Nucleus accumbens (tissue), 56 donors: ENCODE measurements at places on chromosomes 6 and 20.

- peak; percentile 81 for DNase-seq
These were observed 37.7 kb downstream of the KCNQ2 start for GRCh38 chr20:63434599-63435378.

GRCh38 chr6:1584146-1584545 is 25.6 kb upstream of the FOXC1 start:
- no peak for DNase-seq

DNA sequence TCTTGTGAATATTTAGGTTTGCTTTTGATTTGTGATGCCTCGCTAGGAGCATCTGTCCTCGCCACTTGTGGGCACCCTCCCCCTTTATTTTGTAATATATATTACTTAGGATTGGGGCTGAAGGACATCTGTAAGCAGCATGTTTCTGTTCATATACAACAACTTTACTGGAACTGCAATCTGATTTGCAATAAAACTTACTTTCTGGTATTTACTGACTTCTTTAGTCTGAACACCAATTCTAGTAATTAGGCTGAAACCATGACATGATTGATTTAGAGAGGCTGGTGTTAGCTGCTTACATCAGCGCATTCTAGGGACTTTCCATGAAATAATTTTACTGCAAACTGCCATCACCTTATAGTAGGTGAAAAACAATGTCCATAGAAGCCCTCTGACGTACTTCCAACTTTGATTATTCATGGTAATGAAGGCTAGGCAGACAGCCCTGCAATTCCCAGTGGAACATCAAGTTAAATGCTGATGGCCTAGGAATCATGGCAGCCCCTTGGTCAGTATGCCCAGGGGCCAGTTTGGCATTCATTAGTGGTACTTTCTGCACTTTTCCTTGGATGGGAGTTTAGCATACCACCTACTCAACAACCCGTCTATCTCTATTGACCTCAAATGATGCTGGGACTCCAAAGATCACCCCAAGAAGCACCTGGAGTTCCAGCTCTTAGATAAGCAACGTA is 132.9 kb upstream of the MCHR2 start:
- DNase-seq: no peak

- no peak for DNase-seq
These were observed 268.4 kb upstream of the SYNCRIP start for GRCh38 chr6:85911067-85911466.

DNA sequence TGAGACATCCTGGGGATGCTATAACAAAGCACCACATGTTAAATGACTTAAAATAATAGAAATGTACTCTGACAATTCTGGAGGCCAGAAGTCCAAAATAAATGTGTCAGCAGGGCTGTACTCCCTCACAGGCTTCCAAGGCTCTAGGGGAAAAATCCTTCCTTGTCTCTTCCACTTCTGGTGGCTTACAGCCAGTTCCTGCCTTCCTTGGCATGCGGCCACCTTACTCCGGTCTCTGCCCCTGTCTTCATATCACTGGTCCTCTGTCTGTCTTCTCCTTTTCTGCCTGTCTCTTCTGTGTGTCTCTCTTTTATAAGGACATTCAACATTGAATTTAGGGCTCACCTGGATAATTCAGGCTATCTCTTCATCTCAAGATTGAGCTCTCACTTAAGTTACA is 155.3 kb upstream of the SYNCRIP start:
- no peak for DNase-seq

GRCh38 chr6:170148709-170149470 is 142.0 kb downstream of the DLL1 start:
- no peak for DNase-seq

DNA sequence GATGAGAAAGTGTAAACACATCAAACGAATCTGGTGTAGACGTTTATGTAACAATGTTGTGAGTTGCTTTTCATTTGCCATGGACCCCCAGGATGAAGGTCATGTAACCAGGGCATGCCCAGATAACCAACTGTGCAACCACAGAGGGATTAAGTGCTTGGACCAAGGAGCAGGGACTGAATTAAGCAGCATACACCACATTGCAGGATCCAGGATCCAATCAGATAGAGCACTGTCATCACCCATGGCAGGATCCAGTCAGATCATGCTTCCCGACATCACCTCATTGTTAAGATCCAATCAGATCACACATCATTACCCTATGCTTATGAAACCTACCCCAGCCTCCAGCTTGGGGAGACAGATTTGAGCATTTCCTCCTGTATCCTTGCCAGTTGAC is 74.3 kb upstream of the RCAN2 start:
- DNase-seq: no peak

- no peak for DNase-seq
These were observed 24.5 kb upstream of the SMOC2 start for GRCh38 chr6:168416531-168416930.

DNA sequence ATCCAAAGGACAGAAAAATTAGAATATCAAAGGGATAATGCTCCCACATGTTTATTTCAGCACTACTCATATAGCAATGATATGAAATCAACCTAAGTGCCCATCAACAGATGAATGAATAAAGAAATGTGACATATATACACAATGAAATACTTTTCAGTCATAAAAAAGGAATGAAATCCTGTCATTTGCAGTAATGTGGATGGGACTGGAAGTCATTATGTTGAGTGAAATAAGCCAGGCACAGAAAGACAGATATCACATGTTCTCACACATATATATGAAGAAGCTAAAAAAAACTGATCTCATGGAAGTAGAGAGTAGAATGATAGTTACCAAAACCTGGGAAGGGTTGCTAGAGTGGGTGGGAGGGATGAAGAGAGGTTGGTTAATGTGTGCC is 135.7 kb downstream of the IBTK start:
- DNase-seq: no peak

DNA sequence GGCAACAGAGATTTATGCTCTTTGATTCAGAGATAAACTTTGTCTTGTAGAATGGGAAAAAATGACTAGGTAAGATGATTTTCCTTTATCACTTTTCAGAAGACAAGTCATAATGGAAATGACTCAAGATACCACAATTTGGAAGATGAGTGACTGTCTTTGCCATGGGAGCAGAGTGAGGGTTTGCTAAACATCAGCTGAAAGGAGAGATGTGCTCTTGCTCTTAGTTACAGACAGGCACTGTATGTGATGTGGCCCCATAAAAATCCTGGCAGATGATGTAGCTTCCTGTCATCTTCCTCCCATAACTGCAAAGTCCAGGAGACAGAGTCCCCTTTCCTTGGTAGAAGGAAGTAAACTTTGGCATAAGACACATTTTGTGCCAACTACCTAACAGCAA is 47.6 kb downstream of the BACH2 start:
- no peak for DNase-seq

DNA sequence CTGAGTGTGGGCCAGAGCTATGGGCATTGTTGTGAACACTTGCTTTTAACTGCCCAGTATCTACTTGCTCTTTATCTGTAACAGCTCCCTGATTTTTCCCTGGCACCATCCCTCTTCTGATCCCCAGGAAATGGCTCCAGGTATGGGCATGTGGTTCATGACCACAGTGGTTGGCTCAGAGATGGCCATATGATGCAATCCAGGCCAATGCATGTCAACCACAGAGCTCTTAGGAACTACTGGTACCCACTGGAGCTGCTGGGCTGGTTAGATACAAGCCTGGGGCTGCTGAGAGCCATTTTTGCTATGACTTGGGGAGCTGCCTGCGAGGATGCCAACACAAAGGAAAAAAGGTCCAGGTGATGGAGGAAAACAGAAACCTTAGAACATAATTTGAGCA is 55.6 kb downstream of the KCNB1 start:
- no peak for DNase-seq

GRCh38 chr6:105824732-105825131 is 261.4 kb upstream of the PRDM1 start:
- DNase-seq: no peak

DNA sequence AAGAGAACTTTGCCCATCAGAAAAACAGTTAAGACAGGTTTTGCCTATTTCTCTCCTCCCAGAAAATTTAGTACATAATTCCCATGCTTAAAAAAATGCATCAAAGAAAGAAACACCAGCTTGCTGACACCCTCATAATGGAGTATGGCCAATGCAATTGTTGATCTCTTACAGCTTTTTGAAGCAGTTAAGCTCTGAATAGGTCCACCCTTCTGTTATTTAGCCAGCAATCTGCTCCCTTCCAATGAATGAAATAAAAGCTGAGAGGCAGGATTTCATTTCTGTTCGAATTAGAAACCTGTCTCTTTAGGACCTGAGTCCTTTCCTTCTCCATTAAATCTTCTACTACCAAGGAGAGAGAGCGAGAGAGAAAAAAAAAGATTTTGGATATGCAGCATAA is 288.7 kb downstream of the RNF144B start:
- no peak for DNase-seq

DNA sequence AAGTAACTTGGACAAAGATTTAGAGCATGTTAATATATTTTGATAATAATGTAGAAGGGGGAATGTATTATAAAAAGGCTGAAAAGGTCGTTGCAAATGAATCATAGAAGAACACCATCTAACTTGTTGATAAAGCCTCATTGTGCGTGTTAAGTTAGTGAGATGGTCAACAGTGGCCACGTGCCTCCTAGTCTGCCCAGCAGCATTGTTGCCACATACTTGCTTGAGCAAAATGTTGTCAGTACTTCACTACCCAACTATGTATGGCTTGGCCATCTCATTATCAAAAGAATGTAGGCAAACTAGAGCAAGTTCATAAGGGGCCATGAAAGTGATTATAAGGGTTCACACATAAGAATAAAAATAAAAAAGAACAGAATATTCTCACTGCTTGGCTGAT is 84.6 kb downstream of the PHACTR1 start:
- DNase-seq: no peak

DNA sequence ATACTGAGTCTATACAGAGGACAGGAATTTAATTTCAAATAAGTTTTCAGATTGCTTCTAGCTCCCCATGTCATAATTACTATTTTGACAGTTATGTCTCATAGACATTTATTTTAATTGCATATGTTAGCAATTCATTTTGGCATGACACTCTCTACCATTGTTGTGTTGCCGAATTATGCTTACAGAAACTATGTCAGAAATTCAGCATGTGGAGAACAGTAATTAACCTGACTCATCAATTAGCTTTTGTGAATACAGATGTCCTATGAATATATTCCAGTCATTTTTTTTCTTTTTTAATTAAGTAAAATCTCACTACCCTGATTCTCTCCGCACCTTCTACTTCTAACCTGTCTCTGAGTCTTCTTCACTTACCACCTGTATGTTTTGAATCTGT is 105.1 kb downstream of the NKAIN2 start:
- no peak for DNase-seq

GRCh38 chr6:31614684-31615578 is at the start of gene AIF1:
TSS of gene AIF1 (plus strand) at chr6:31615234. CDS start at chr6:31615330, 96 bp downstream.
- DNase-seq: no peak

DNA sequence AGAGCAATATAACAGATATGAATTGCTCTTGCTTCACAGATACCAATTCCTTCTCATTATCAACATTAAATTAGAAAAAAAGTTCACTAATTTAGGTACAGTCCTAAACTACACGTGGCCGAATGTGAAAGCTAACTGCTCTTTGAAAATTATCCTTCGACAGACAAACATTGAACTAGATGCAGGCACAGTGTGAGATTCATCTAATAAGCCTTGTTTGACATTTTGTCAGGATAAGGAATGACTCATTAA is 1.1 kb downstream of the FAM184A start:
- DNase-seq: no peak

- DNase-seq: no peak
These were observed 342.1 kb upstream of the NRSN1 start for GRCh38 chr6:23783901-23784300.

DNA sequence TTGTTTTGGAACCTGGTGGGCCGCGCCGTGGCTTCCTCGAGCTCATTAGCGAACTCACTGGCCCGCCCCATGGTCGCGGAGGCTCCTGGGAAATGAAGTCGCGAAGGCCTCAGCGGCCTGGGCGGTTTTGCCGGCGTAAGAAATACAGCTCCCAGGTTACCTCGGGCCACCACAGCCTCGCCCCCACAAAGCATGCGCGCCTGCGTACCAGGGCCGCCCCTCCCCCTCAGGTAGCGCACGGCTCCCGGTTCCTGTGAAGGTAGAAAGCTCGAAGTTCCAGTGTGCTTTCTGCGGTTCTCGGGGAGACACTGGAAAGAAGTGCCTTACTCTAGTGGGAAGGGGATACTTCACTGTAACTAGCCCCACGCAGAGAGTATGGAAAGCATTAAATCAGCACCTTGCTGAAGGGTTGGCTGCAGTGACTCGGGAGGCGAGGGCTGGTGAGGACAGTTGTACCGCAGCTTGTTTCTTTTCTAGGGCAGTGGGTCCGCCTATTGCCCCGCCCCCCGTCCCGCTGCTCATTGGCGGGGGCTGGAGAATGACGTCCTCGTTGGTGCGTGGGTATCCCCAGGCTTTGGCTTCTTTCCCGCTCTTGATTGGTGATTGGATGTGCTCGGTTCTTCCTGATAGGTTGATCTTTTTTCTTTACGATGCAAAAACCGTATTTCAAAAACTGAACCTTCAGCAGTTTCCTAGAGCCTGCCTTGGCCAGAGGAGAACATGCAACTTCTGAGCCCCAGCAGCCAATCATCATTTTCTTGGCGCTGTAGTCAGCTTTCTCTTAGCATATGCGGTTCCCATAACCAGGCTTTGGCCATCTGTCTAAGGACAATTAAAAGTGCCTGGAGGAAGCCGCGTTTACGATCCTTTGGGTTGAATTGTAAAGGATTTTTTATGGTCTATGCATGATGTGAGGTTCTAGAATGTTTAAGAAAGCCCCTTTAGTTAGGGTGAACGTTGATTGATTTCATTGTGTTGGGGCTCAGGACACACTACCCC is at the start of gene CDK19:
Gene CDK19, minus strand, starts transcription at position 59 of the 999 bp plus-strand sequence. CDS start 333 bp downstream, outside the sequence.
- DNase-seq: peak; percentile 98

GRCh38 chr20:32365564-32365963 is 7.4 kb downstream of the ASXL1 start:
- DNase-seq: no peak

- DNase-seq: no peak
These were observed 9.8 kb upstream of the ZFP64 start for GRCh38 chr20:52201395-52201794.

GRCh38 chr6:84333842-84334241 is 106.4 kb upstream of the CEP162 start:
- DNase-seq: no peak

- DNase-seq: no peak
These were observed 6.3 kb upstream of the TBC1D22B start for GRCh38 chr6:37251211-37251780.

- no peak for DNase-seq
These were observed 37.2 kb downstream of the EBF4 start for GRCh38 chr20:2729791-2730190.

DNA sequence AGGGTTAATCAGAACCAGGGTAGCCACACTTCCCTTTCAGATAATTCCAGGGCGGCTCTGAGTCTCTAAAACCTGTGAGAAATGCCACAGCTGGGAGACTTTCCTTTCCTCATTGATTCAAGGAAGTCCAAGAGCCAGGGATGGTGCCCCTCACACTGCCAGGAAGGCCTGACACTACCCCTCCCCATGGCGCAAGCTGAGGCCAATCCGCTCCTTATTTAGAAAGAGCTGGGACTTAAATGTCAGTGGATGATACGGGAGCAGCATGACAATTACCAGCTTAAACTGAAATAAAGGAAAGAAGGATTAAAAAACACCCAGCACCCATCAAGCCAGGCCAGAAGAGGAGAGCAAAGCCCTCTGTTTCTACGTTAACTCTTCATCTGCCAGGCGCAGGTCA is 244.4 kb downstream of the LRFN2 start:
- DNase-seq: no peak
